ENCODE measurements at places on chromosomes 5 and 9. TPM values are rescaled to one million over a fixed set of nuclear protein-coding genes. Genes with fewer than 3 reads are reported as not detected.

DNA sequence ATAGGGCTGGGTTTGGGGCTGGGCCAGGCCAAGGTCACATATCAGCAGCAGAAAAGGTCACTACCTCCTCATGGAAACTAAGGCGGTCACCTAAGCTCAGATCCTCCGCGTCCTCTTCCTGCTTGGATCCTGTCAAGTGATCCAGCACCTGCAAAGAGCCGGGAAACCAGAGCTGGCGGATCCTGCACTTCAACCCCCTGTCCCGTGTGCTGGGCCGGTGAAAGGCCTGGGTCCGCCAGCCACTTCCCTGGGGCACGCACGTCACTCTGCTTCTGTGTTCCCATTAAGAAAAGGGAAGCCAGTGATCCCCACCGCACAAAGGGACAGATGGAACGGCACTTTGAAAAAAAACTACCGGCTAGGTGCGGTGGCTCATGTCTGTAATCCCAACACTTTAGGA is 61.3 kb upstream of the STXBP1 start:
- H3K4me3 ChIP-seq, result no peak overlapping the region
- no peak overlapping the region for H3K27ac ChIP-seq
- H3K27me3 ChIP-seq, result no peaks in the 10 kb centered on the region
- H3K36me3 ChIP-seq, result no peaks in the 10 kb centered on the region
- DNase-seq, result no peak

The C8G gene
- total RNA-seq, result 0.75 TPM

The JAKMIP2 gene
- 85.5 TPM for total RNA-seq

The SLC23A1 gene
- not detected for total RNA-seq

The NUP188 gene
- total RNA-seq, result 170 TPM

The PDZD2 gene
- 2.2 TPM for total RNA-seq

Data from A673 (cell line).